ENCODE measurements at places on chromosomes 1 and 21. TPM values are rescaled to one million over a fixed set of nuclear protein-coding genes. Genes with fewer than 3 reads are reported as not detected.

RAB7B gene
- total RNA-seq: 2.4 TPM

- ATAC-seq: peak; percentile 50
These were observed 953 bp upstream of the NDUFS2 start for GRCh38 chr1:161200992-161201835.

DNA sequence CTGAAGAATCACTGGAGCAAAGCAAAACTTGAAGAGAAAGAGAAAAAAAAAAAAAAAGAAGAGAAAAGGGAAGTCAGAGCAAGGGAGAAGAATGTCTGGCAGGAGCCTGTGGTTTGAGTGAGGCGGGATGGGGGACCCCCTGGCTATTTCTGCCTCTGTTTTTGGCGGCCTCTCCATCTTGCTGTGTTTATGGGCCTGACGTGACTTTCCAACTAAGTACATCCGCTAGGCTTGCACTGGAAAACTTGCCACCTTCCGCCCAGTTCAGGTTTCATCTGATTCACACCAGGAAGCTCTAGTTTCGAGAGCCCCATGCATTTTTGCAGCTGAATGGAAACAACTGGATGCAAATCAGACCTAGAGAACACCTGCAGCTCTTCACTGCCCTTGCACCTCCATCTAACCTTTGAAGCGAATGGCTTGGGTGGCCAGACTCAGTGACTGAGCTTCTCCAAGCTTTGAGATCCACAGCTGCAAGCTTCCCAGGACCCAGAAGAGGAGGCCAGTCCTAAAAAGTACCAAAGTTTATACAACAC is 28.0 kb downstream of the TBX15 start:
- ATAC-seq: no peak

DNA sequence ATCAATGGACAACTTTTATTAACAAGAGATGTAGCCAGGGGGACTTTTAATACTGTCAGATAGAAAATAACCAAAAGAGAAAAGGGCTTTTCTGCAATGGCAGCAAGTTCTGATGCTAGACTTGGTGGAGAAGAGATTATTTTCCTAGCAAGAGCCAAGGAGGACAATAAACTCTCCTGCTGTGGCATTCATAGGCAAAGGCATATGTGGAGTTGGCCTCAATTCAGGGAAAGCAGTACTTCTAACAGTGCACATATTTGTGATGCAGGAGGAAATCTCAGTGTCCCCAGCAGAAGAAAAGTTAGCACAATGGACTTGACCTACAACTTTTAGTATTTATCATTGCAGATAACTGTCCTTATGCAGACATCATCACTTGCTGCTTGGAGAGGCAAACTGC is 75.1 kb upstream of the GRIK1 start:
- no peak for ATAC-seq

- no peak for ATAC-seq
These were observed 14.9 kb downstream of the SLC26A9 start for GRCh38 chr1:205928317-205928716.

DNA sequence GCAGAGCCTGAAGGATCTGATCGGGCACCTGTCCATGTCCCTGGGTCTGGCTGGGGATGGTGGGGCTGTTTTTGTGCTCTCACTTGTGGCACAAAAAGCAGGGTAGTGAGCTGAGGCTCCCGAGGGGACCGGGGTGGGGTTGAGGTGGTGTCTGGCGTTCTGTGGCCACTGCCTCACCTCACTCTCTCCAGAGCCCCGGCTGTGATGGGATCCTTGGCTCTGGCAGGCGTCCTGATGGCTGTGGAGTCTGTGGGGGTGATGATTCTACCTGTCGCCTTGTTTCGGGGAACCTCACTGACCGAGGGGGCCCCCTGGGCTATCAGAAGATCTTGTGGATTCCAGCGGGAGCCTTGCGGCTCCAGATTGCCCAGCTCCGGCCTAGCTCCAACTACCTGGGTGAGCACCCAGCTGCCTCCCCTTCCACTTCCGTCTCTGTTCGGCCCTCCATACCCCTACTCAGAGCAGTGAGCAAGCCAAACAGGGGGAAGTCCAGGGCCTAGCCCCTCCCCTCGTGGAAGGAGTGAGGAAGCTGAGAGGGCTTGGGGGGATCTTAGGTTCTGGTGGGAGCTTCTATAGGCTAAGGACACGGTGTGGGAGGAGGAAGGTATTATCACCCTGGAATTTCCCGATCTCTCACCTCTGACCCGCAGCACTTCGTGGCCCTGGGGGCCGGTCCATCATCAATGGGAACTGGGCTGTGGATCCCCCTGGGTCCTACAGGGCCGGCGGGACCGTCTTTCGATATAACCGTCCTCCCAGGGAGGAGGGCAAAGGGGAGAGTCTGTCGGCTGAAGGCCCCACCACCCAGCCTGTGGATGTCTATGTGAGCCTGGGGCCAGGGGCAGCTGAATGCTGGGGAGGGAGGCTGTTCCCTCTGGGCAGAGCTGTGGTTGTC is 7.0 kb downstream of the ADAMTSL4 start:
- no peak for ATAC-seq

GRCh38 chr21:34693192-34693810 is 24.5 kb downstream of the CLIC6 start:
- ATAC-seq: no peak

GRCh38 chr1:58768971-58769808 is 14.7 kb downstream of the JUN start:
- peak; percentile 59 for ATAC-seq

C1orf94 gene
- total RNA-seq: not detected

TBX19 gene
- total RNA-seq: 1.5 TPM

- no peak for ATAC-seq
These were observed 28.0 kb downstream of the LYPLAL1 start for GRCh38 chr1:219201656-219202055.

IL20 gene
- not detected for total RNA-seq

All from gastroesophageal sphincter (tissue), 4 donors.